ENCODE measurements at places on chromosomes 12 and 14.

DNA sequence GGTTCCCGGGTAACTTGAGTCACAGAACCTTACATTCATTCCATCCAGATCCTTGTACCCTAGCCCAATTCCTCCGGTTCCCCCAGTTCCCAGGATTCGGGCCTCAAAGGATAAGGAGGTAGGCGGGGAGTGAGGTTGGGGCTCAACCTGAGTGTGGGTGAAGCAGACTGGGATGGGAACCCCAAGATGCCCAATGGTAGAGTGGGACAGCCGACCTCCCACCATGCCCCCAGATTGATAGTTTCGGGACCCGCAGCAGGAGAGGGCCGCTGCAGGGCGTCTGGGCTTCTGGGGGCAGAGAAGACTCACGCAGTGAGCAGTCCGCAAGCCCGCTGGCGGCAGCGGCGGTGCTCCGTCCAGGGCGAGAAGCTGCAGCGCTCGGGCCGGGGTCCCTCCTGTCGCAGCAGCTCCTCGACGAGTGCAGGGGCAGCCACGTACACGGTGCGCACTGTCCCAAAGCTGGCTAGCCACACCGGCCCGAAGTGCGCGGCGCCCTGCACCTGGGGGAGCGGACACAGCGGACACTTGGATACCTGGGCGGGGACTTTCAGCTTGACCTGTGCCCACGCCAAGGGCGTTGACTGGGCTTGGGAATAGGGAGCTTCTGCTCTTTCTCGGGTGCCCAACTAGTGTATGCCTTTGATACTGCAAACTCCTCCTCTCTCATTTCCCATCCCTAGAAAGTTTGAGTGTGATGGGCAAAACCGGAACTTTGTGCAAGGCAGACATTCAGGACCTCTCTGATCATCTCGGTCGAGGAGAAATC, 997 bp downstream of the CYP27B1 start:
- no peak for DNase-seq

DNA sequence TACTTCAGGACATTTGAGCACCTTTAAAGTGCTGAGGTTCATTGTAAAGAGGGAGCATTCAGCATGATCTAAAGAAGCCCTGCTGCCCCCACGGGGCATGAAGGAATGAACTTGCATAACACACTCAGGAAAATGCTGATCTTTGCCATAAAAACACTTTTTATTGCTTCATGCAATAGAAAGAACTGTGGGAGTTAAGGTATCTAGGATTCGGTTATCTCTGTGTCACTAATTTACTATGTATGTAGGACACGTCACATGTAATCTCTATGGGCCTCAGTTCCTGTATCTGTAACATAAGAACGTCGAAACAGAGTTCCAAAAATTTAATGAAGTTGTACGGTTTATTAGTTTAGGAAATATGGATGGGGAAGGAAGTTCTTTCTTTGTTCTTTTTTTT, 33.0 kb downstream of the BTBD7 start:
- no peak for DNase-seq

DNA sequence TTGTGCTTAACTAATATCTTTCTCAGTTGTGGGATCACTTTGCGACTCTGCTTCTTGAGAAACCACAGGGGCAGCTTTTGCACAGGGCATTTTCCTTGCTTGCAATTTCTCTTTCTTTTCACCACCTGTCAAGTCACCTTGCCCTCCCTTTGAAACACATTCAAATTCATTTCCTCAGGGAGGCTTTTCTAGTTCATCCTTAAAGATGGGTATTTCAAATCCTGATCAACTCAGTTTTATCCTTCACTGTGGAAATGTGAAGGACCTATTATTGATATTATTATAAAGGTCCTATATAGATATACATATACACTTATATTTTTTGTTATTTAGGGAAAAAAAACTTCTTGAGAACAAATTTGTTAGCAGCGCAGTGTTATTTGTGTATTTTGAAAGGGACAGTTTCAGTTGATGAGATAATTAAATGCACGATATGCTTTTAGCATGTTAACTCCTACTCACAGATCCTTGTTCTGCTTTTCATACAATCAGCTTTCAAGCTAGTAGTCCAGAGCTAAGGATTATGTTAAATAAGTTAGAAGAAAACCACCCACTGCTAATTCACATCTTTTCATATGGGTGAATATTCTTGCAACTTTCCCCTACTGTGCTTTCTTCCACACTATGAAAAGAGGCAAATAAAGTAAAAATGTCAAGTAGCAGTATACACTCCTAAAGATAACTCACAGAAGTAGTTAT, 501.4 kb upstream of the RGS6 start:
- no peak for DNase-seq

DNA sequence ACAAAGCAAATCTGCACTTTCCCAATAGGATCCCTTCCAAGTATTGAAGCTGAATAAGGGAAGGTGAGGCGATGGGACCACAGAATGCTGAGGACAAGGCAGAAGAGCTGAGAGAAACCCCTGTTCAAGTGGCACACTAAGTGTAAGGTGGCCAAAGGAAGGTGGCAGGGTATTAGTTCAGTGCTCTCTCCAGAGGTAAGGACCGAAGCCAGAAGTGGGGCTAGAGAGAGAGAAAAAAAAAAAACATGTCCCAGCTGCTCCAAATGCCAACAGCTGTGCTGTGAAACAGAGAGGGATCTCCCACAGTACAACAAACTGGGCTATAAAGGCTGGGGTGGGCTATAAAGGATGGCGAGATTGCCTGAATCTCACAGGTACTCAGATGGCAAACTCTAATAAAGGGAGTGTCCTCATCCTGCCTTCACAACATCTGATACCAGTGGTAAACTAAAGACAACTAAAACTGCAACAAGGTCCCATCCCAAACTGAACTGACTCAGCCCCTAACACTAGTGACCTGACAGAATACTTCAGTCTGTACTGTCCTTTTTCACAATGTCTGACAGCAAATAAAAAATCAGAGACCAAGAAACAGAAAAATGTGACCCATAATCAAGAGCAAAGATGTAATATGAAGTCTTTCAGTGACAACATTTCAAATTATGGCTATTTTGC, 47.9 kb downstream of the CDK17 start:
- DNase-seq: no peak

GRCh38 chr12:49990273-49990672, 17.5 kb downstream of the AQP6 start:
- no peak for DNase-seq

DNA sequence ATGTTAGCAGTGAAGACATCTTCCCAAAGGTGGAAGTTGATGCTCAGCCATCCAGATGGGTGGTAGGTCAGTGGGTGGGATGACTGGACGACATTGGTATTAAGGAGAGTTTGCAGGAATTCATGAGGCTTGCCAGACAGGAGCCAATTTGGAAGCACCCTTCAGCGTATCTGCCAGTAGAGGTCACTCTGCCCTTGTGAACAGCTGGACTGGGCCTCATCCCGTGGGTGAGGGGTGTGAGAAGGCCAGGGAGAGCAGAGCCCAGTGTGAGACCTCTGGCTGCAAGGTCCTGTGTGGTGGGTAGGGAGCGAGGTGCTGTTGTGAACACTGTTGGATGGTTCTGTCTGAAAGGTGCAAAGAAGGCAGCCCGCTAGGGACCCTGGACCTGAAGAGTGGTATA, 37.7 kb downstream of the SLC5A8 start:
- no peak for DNase-seq

GRCh38 chr12:139585-139984, 73.0 kb downstream of the IQSEC3 start:
- no peak for DNase-seq

DNA sequence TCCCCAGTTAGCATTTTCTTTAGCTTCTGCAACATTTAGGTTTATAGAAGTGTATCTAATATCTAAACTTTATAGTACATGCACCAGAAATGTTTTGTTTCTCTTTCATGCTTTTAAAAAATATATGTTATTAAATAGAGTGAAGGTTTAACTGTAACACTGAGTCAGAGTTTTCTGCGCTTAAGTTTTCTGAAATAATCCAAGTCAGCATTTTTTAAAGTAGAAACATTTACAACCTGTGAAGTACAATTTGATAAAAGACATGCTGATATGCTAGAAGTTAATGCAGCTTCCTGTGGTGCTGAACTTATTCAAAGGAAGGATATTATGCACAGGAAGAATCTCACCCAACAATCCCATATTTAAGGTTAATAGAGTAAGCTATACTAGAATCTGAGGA, 1096.8 kb downstream of the LRFN5 start:
- no peak for DNase-seq

GRCh38 chr14:51447411-51447810, 204.3 kb upstream of the FRMD6 start:
- DNase-seq: no peak

DNA sequence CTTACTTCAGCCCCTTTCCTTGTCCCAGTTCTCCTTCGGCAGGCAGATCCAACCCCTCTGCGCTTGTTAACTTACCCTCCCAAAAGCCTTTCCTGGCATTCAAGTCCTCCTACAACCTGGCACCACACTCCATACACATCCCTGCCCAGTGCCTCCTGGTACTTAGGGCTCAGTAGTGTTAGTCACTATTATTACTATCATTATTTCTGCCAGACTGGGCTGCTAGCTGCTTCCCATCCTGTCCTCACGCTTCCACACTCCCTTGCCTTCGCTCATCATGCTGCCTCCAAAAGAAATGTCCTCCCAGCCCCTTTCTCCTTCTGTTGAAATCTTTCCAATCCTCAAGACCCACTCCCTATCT, 1.6 kb upstream of the HDAC7 start:
- no peak for DNase-seq

GRCh38 chr12:92132288-92132687, 13.4 kb downstream of the BTG1 start:
- no peak for DNase-seq

- no peak for DNase-seq
These were observed 6.4 kb downstream of the SLC2A13 start for GRCh38 chr12:40099423-40099853.

DNA sequence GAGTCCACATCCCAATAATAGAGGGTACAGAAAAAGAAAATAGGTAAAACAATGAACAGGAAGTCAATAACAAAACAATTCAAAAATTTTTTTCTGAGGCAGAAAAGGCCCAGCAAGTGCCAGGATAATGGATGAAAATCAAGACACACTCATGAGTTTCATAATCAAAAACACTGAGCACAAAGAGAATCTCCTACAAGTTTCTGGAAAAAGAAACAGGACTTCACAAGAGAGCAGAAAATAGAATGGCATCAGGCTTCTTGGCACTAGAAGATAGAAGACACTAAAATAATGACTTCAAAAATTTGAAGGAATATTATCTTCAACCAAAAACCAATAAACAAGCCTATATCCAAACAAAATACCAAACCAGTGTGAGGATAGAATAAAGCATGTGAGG, 36.8 kb downstream of the DMAC2L start:
- DNase-seq: no peak

DNA sequence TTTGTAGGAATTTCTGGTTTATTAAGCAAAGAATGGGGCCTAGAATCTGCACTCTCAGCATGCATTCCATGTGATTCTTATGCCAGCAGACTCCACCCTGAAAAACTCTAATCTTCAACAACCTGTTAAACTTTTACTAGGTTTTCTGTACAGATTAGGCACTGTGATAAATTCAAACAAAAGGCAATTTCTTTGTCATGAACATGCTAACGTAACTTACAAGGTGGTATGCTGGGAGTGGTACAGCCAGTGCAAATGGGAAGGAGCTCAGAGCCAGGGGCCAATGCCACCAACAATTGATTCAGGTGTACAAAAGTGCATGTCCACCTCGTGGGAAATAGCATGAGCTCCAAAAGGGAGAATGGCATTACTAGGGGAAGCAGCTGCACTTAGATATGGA, 83.0 kb downstream of the PPFIBP1 start:
- DNase-seq: no peak

- DNase-seq: no peak
These were observed 128.6 kb upstream of the CRY1 start for GRCh38 chr12:107221913-107222312.

DNA sequence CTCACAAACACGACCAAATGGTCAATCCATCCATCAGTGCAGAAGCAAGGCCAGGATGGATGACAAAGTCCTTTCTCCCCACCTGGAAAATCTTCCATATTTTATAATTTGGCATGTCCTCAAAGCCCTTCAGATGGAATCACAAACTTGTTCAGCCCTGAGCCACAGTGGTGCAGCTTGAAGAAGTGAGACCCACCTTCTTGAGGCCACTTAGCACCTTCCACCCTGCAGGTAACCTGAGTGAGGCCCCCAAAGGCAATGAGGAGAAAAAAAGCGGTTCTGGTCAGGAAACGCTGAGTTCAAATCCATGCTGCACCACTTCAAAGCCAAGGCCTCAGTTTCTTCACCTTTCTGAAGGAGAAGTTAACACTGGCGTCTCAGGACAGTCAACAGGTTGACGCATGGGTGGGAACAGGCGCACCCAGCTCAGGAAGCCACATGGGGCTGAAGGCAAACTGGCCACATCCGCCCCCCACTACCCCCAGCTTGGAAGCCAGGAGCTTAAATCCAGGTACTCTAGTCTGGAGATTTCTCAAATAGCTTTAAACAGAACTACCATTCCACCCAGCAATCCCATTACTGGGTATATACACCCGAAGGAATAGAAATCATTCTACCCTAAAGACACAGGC, 320.4 kb downstream of the BCL11B start:
- DNase-seq: no peak

DNA sequence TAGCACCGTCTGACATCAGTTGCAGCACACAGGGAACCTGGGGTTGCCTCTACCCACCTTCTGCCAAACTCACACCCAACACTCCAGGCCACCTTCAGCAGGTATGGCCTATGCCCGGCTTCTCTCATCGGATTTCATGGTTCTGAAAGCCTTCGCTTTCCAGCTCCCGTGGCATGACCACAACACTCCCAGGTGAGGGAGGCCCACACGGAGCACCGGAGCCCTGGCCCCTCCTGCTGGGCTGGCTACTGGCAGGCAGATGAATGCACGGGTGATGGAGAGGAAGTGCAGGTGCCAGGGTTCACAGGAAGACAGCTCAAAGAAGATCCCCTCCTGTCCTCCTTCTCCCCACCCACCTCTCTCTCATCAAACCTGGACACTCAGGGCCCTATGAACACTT, 37.2 kb downstream of the CACNA2D4 start:
- DNase-seq: no peak

DNA sequence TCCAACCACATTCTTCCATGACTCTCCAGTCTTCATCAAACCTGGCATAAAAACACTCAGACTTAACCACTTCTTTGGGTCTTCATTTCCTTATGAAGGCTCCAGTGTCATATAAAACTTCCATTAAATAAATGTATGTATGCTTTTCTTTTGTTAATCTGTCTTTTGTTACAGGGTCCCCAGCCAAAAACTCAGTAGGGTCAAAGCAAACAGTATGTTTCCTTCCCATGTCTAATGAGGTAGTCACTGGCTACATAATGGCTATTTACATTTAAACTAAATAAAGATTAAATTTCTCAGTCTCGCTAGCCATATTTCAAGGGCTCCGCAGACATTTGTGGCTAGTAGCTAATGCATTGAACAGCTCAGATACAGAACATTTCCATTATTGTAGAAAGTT, 40.1 kb upstream of the STAB2 start:
- DNase-seq: no peak

GRCh38 chr14:64340560-64341196, 46.5 kb upstream of the ESR2 start:
- no peak for DNase-seq

All from brain pericyte (primary cell).